ENCODE measurements at places on chromosomes 2 and 18.

DNA sequence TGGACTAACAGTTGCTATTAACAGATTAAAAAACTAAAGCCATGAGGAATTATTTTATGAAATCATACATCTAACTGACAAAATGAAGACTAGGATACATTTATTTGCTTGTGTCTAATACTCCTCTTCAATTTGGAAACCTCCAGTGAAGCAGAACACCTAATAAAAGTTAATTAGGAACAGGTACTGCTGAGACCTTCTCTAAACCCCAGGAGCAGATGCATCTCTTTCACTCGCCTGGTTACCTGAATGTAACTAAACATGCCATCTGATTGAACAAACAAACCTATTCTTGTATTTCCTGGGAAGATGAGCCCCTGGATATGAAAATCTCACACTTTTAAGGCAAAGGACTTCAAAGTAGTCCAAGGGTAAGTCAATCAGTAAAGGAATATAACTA is 898.2 kb downstream of the NRXN1 start:
- no peak for DNase-seq

DNA sequence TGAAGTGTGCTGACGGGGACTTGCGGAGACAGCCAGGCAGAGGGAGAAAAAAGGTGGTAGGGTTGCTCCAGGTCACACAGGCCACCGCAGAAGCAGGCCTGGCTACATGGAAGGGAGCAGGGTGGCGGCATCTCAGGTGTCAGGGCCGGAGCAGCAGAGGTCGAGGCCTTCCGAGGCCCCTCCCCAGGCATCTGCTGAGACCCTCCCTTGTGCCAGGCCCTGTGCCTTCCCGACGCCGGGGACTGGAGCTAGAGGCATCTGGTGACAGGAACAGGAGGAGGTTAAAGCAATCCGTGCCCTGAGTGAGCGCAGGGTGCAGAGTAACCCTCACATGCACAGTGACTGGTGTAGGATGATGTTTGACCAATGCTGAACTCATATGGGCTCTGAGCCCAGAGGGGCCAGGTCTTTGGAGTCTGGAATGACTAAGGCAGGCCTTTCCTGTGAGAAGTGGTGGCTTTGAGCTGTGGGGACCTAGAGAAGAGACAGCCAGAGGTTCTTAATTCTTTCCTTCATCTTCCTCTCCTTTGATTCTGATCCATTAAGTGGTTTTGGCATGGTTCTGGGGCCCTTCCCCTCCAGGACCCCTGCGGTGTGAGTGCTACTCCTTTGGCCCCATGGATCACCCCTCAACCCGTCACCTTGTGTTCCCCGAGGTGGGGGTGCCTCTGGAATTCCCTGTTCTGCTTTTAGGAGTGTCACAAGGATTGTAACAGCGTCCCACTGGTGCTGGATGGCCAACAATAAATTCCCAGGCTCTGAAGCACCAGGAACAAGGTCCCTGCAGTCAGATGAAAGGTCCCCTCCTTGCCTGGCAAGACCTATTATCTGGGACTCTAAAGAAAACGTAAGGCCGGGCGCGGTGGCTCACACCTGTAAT is 72.1 kb downstream of the KLHL29 start:
- DNase-seq = no peak

GRCh38 chr2:34105006-34105767 is 506.1 kb upstream of the FAM98A start:
- no peak for DNase-seq

GRCh38 chr2:9547262-9547991 is 8.2 kb downstream of the ADAM17 start:
- no peak for DNase-seq

GRCh38 chr2:6574121-6574520 is 291.6 kb downstream of the CMPK2 start:
- no peak for DNase-seq

DNA sequence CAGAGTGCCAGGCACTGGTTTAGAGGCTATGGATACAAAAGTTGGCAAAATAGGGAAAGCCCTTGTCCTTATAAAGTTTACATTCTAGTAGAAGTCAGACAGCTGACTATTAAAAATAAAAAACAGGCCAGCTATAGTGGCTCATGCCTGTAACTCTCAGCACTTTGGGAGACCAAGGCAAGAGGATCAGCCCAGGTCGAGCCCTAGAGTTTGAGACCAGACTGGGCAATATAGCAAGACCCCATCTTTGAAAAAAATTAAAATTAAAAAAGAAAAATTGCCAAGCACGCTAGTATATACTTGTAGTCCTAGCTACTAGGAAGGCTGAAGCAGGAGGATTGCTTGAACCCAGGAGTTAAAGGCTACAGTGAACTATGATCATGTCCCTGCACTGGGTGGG is 12.5 kb downstream of the ERICH2 start:
- no peak for DNase-seq

GRCh38 chr2:216620786-216621185 is 12.4 kb upstream of the IGFBP2 start:
- DNase-seq = no peak

DNA sequence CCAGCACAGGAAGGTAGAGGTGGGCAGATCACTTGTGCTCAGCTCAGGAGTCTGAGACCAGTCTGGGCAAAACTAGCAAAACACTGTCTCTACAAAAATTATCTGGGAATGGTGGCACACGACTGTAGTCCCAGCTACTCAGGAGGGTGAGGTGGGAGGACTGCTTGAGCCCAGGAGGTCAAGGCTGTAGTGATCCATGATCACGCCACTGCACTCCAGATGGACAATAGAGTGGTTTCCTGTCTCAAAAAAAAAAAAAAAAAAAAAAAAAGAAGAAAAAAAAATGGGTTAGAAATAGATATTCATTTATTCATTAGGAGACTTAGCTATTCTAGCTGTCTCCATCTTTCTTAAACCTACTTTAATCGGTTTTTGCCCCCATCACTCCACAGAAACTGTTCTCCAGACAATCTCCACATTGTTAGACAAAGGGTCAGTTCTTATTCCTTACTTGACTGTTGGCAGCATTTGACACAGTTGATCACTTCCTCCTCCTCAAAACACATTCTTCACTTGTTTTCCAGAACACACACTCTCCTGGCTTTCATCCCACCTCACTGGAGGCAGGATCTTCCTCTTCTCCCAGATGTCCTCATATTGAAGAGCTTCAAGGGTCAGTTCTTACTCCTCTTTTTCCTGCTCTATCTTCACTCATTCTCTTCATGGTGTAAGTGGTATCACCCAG is 103.1 kb downstream of the DTNB start:
- no peak for DNase-seq

DNA sequence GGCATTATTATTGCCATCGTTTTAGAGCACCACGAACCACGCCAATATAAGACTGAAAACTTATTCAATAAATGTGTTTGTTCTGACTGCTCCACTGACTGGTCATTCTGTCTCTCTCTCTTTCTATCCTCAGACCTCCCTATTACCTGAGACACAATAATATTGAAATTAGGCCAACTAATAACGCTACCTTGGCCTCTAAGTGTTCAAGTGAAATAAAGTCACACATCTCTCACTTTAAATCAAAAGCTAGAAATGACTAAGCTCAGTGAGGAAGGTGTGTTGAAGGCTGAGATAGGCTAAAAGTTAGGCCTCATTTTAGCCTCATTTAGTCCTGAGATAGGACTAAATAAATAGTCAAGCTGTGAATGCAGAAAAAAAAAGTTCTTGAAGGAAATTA is 38.8 kb downstream of the G6PC2 start:
- DNase-seq = no peak

DNA sequence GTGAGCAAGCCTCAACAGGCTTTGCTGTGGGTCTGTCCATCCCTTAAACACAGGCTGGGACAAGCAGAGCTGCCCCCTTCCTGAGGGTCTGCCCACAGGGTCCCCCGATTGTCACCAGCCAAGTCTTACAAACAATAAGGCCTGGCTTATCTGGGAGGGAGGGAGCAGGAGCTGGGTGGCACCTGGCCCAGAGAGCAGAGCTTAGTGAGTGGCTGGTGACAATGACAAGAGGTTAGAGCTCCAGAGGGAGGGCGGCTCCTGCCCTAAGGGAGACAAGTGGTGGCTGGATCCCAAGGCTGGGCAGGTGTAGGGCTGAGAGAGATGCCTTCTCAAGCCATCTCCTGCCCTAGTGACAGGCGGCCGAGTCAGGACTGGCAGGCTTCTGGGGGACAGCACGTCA is 125.5 kb downstream of the KLHL29 start:
- no peak for DNase-seq

DNA sequence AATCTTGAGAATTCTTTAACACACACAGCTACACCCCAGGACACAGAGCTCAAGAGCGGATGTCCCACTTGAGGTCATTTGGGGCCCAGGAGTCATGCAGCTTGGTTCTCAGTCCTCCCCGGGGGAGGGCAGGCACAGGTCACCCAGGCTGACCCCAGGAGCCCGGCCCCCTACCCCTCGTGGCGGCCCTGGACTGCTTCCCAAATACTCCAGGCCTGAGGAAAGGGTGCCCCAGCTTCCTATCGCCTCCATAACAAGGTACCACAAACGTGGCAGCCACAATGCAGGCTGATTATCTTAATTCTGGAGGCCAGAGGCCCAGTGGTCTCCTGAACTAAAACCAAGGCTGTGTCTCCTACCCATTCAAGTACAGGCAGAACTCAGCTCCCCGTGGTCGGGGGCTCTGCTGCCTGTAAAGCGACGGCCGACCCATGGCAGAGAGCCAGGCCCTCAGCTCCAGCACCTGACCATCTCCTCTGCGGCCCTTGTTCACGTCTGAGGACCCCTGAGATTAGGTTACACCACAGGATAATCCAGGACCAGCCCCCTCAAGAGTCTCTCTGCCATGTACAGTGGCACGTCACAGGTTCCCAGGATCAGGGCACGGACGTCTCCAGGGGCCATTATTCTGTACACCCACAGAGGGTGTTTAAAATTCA is 10.5 kb downstream of the SLC66A2 start:
- DNase-seq = no peak

GRCh38 chr2:121232626-121233265 is 52.3 kb downstream of the TFCP2L1 start:
- DNase-seq = no peak

DNA sequence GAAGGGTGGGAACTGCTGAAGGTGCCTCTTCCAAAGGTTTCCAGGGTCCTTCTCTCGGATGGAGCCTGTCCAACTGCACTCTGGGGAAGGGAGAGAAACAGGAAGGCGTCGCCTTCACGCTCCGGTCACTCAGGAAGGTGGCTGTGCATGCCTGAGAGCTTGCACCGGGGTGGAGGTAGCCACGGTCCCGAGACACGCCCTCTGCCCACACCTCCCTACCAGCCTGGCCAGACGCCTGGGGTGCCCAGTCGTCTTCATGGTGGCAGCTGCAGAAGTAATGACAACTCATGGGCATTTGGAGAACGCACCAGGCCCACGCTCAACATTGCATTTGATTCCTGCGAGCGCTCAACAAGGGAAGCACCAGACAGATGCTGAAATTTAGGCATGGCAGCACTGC is 59.9 kb downstream of the ADNP2 start:
- no peak for DNase-seq

GRCh38 chr2:226118471-226119429 is 680.9 kb downstream of the IRS1 start:
- no peak for DNase-seq

- no peak for DNase-seq
Observed at GRCh38 chr2:32832821-32833220, 113.9 kb upstream of the LTBP1 start.

- no peak for DNase-seq
Observed at GRCh38 chr2:162333968-162334367, 10.0 kb upstream of the GCA start.

GRCh38 chr18:27966881-27967280 is 210.0 kb downstream of the CDH2 start:
- no peak for DNase-seq

- no peak for DNase-seq
Observed at GRCh38 chr2:241454837-241455485, 53.4 kb downstream of the STK25 start.

DNA sequence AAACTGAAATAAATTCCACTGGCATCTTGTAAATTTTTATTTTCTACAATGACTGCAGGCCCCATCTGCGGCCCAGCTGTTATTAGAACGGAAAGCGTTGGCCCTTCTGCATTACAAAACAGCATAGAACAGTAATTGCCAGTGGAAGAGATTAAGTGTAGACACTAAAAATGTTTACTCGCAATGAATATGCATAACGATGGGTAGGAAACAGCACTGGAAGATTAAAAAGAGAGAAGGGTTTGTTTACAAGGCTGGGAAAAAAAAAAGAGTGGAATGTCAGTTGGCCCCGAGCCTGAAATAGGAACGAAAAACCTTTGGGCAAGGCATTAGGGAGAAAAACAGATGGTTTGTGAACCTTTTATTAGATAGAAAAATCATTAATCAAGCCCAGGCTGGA is 275.9 kb upstream of the TCF4 start:
- DNase-seq = no peak

DNA sequence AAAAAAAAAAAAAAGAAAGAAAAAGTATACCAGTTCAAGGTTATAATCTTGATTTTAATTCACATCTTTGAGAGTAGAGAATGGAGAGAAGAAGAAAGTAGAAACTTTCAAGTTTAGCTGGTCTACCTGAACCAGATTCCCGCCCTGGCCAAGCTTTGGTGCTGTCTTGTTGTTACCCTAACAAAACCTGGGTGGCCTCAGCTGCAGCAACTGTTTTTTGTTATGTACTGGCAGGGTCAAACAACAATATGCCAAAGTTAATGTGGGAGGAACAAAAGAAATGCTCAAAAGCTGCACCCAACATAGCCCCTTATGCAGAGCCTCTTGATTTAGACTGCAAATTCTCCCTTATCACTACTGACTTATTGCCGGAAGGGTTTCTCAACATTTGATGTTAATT is 165.3 kb upstream of the TFPI start:
- no peak for DNase-seq

DNA sequence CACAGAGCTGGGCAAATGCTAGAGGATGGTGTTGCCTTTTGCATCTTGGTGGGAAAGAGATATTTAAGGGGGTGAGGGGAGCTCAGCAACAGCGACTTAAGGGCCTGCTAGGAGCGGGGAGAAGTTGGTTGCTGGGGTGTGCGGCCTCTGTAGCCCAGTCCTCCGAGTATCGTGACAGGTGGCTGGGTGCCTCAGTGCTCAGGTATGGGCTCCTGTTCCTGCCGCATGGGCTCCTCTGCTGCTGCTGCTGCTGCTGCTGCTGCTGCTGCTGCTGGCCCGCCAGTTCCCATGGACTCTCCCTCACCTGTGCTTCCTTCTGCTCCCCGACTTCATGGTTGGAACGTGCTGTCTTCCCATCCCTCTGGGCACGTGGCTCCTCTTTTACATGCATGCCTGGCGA is 22.0 kb downstream of the AGAP1 start:
- DNase-seq = no peak

DNA sequence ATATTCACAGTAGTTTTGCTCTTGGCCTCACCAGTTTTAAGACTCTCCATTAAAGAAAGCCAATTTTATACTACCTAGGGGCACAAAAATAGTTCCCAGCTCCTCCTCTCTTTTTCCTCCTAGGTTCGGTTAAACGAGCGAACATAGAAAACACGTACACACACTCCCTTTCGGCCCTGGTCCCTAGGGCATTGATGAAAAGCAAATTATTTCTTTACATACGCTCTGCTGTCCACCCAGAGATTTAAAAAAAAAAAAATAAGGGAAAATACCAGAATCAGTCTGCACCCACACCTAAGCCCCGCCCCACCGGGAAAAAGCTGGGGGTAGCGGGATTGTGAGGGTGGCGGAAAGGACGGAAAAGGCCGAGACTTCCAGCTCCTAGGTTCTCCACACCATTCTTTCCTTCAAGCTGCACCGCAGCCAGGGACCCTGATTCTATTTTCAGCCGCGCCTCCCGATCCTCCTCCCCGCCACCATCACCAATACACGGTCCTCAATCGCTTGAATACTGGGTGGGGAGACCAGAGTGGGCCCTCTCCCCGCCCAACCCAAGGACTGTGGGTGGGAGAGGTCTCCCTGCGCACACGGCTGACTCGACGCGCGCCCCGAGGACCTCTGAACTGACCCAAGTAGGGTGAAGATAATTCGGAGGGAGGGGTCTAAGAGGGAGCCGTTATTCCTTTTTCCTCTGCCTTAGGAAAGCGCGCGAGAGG is 769 bp downstream of the ATF2 start:
- DNase-seq = peak; percentile 55
